ENCODE measurements at places on chromosomes 3 and 15.

DNA sequence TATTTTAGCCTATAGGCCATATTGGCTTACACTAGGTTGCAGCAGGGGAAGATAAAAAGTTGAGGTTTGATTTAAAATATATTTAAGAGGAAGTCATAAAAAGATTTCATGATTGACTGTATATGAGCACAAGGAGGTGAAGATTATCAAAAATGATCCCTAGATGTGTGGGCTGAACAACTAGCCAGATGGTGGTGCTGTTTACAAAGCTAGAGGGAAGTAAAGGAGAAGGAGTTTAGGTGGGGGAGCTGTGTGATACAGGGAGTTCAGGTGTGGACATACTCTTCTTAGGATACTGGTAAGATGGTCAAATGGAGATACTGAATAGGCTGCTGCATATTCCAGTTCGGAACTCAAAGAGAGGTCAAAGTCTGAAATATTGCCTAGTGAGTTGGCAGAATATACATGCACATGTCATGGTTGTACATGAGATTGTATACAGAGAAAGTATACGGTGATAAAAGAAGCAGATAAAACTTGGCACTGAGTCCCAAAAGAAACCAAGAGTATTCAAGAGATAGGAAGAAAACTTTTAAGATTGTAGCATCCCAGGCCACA lies 727.8 kb downstream of the NLGN1 start:
- peak; percentile 54 for DNase-seq

DNA sequence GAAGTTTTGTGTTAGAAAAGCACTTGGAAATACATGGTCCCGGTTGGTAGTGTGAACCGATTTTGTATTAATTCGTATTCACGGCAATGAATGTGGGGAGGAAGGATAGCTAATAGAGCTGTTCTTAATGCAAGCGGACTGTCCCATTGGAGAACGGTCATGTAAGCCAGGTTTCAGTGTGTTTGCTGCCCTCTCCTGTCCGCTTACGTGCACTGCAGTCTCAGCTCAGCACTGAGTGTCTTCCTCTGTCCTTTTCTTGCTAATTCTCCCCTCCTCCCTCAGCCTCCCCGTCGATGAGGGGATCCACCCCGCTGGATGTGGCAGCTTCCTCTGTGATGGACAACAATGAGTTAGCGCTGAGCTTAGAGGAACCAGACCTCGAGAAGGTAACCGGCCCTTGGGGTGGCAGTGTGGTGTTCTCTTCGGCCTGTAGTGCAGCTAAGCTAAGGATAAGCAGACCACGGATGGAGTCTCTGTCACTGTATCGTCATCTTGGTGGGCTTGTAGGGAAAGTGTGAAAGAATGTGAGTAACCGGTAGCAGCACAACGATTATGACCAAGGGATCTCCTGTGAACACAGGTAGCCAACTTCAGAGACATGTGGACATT lies 267.5 kb upstream of the CHRM5 start:
- DNase-seq, result peak; percentile 34

DNA sequence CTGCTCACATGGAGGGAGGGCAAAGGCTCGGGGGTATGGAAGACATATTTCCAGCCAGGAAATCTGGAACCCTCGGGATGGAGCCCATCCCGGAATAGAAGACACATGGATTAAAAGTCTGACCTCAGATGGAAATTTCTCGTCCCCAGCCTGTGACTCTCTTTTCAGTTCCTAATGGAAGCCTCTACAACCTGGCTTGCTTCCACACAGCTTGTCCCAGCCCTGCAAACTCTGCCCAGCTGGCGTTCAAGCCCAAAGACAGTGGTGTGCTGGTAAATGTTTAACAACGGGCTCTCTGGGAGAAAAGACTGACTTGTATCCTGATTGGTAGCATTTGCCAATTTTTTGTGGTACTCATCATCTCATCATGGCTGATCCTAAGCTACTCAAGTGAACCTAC lies 35.6 kb upstream of the TLE3 start:
- DNase-seq, result no peak

DNA sequence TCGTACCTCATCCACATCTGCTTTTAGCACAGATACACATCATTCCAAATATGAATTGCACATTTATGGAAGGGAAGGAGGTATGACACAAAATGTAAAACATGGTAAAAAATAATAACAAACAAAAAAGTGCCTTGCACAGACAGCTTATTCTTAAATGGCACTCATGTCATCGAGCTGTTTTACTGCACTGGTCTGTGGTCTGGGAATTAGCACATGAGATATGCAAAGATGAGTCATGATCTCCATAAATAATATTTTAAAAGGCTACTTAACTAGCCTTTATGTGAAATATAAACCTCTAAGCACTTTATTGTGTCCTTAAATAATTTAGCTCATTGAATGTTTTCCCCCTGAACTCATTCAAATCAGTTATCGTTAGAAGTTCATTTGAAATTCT lies 142.2 kb upstream of the ZNF385D start:
- no peak for DNase-seq

DNA sequence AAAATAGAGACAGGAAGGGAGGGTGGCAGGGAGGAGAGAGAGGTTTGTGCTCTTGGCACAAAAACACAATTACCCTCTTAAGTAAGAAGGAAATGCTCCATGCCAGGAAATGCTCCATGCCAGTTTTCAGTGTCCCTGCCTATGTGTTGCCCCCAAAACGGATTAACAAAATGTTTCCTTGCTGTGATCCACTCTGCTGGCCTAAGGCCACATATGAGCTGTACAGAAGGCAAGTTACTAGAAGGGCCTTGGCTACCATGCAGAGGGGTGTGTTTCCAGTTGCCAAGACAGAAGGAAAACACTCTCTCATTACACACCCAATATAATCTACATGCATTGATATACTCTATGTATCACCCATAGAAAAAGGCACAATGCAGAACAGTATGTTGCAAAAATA lies 98.2 kb upstream of the PTPRG start:
- DNase-seq, result no peak

DNA sequence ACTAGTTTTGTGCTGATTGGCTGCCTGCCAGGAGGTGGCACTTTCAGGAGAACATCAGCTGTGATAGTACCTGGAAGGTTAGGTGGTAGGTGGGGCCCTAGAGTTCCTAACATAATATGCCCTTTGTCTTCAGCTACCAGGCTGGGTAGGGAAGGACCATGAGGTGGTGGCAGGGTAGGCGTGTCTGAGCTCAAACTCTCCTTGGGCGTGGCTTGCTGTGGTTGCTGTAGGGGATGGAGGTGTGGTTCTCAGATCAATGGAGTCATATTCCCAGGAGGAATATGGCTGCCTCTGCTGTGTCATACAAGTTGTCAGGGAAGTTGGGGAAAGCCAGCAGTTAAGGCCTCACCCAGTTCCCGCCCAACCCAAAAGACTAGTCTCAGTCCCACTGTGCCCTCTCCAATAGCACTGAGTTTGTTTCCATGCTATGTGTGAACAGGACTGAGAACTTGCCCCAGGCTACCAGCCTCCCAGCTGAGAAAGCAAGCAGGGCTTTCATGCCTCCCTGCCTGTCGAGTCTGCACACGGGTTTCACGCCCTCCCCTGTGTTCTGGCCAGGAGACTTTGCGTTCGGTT lies 107.7 kb downstream of the CHCHD4 start:
- DNase-seq, result no peak

DNA sequence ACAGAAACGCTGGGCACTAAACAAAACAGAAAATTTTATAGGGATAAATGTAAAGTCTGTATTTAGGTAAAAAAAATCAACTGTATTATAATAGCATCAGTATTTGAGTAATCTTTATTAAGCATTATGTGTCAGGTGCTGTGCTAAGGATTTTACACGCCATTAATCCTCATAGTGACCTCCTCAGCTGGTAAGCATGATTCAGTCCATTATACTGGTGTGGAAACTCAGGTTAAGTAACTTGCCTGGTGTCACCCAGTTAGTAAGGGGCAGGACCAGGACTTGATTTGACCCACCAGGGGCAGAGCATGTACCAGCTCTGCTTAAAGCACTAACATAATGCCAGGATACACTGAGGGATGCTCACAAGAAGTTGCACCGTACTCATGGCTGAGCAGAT lies 4.8 kb downstream of the MYO5C start:
- no peak for DNase-seq

DNA sequence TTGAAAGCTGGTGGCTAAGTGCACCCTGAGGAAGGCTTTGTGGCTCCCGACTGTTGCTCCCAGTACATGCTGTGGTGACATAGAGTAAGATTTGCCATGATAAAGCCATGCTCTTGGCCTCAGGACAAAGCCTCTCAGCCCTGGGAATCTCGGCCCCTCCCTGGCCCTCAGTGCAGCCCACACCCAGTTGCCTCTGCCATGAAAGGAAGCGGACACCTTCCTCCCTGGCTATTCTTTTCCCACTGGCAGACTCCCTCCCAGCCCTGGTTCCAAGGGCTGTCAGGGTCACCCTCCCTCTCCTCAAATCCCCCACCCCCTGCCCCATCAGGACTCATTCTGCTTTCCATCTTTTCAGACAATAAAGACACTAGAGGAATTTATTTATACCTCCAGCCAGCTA lies 119.8 kb upstream of the NEO1 start:
- no peak for DNase-seq

GRCh38 chr15:67928666-67929065 lies 88.8 kb upstream of the RNU6-1 start:
- DNase-seq, result no peak

GRCh38 chr3:38027466-38028465 lies 1.7 kb downstream of the PLCD1 start:
- DNase-seq, result no peak

DNA sequence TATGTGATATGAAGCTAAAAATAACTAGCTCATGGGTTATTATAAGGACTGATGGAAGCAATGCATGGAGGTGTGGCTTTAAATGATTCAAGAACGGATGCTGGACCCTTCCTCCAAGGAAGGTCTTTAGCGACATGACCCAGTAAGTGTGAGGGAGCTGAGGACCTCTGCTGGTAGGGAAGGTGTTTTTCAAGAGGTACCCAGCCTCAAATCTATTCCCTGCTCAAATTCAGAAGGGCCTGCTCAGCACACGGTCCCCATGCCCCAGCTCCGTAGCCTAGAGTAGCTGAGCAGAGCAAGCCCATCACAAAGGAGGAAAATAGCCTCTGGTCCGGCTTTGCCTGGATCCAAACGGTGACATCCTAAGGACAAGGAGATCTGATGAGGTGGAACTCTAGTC lies 266.2 kb upstream of the IGF1R start:
- no peak for DNase-seq

- no peak for DNase-seq
These were observed 4.8 kb downstream of the MESD start for GRCh38 chr15:80984856-80985255.

GRCh38 chr3:69568951-69569350 lies 170.3 kb upstream of the MITF start:
- DNase-seq, result no peak

- no peak for DNase-seq
These were observed 31.9 kb downstream of the IFT57 start for GRCh38 chr3:108190346-108190745.

DNA sequence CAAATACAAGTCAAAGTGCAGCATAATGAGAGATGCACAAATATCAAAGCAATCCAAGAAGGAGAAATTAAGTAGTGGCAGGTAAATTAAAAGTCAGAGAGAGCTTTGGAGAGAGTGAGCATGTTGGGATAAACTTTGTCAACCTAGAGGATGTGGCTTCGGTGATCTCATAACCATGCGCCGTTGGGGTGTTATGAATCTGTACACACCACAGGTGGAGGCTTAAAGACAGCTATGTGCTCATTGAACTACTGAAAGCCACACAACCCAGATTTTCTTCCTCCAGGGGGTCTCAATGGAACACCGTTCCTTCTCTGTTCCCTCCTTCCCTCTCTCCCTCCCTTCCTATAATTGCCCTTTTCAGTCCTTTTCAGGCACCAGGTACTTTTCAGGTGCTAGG lies 52.0 kb downstream of the SUCNR1 start:
- DNase-seq, result no peak

DNA sequence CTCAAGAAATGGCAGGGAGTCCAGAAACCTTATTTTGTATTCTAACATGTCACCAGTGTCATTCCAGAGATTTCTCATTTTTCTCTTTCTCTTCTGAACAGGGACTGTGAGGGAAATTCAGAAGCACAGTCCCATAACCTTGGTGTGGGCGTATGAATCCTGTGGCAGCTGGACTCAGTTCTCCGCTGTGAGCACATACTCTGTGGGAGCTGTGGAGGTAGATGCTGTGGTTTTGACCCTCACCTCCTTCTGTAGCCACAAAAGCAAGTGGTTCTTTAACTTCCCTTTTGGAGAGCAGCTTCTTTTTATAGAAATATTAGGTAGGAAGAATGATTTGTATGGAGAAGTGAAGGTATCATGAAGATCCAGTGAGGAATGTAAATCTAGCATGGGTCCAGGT lies 13.4 kb downstream of the TMEM207 start:
- DNase-seq, result no peak

GRCh38 chr3:8406479-8406878 lies 95.1 kb upstream of the LMCD1 start:
- no peak for DNase-seq

GRCh38 chr15:28097656-28098359 lies 1.3 kb downstream of the OCA2 start:
- DNase-seq, result no peak

- DNase-seq, result no peak
These were observed 49.1 kb downstream of the TRANK1 start for GRCh38 chr3:36895496-36896409.

- DNase-seq, result peak; percentile 7
These were observed 9.3 kb upstream of the NR2E3 start for GRCh38 chr15:71800835-71801745.

- DNase-seq, result no peak
These were observed 231.3 kb upstream of the SEMA6D start for GRCh38 chr15:47486040-47486439.

DNA sequence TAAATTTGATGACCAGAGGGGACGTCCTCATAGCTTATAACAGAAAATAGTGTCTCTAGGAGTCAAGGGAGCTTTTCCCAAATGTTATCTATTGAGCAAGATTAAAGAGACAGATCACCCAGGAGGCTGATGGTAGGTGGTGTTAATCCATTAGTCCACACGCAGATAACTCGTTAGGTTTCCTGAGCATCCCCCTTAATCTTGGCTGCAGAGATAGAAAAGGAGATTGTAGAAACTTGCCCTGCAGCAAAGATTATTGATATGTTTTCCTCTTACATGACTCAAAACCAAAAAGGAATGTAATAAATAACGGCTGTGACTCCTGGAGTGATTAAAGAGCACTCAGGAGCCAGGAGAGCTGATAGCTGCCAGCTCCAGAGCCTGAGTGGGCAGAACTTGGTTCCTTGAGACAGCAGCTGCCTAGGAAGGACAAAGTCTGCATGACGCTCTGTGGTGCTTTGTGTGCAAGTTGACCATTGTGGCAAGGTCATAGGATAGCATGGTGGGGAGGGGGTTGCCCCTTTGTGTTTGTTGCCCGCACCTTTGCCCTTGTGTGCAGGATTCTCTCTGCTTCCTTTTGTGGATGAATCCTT lies 234.8 kb downstream of the PTPRG start:
- DNase-seq, result no peak

Measured in NCI-H748 treated with DMSO at 0.1 percent for 48 hours (cell line).